ENCODE measurements at places on chromosomes 7 and 10. TPM values are rescaled to one million over a fixed set of nuclear protein-coding genes. Genes with fewer than 3 reads are reported as not detected.

Gene TOMM7
- 429 TPM for total RNA-seq

Gene CRYGN
- total RNA-seq, result not detected

Gene ZNF248
- 4.7 TPM for total RNA-seq

Gene DOCK1
- 24.2 TPM for total RNA-seq

Gene PTPRZ1
- not detected for total RNA-seq

Gene UBE2D1
- total RNA-seq, result 23.0 TPM

Gene MYL10
- total RNA-seq, result not detected

Gene VAX1
- 1.4 TPM for total RNA-seq

Gene MYO3A
- not detected for total RNA-seq

Gene KCNH2
- total RNA-seq, result 0.43 TPM

Gene TET1
- 0.46 TPM for total RNA-seq

Gene MTPN
- total RNA-seq, result 128 TPM

Gene DPP6
- not detected for total RNA-seq

Gene CNPY1
- total RNA-seq, result not detected

Gene EIF5AL1
- total RNA-seq, result 3.8 TPM

Gene TAS2R41
- not detected for total RNA-seq

Gene PLCE1
- total RNA-seq, result 6.3 TPM

Gene EPHB6
- 0.49 TPM for total RNA-seq

Gene DENND10
- 51.6 TPM for total RNA-seq

Gene OPN4
- not detected for total RNA-seq

Gene PAX4
- total RNA-seq, result not detected

Gene LFNG
- total RNA-seq, result 13.6 TPM

Gene CCL24
- total RNA-seq, result not detected

Gene PRTFDC1
- total RNA-seq, result 16.0 TPM

Gene VPS37D
- 3.5 TPM for total RNA-seq

Gene HPS1
- 35.4 TPM for total RNA-seq

Gene ICA1
- total RNA-seq, result 1.1 TPM

Gene RBP4
- 9.3 TPM for total RNA-seq

Gene FKBP9
- total RNA-seq, result 79.3 TPM

Gene OR2A1
- not detected for total RNA-seq

Gene STEAP4
- total RNA-seq, result not detected

All from A549 treated with CpdA at 1 μM for 4 hours (cell line).